ENCODE measurements at places on chromosomes 7 and 10. TPM values are rescaled to one million over a fixed set of nuclear protein-coding genes. Genes with fewer than 3 reads are reported as not detected.

SH2D4B gene
- total RNA-seq: 0.30 TPM

ARMC10 gene
- 17.2 TPM for total RNA-seq

METTL27 gene
- total RNA-seq: not detected

EBF3 gene
- not detected for total RNA-seq

OR2A12 gene
- total RNA-seq: not detected

DNA sequence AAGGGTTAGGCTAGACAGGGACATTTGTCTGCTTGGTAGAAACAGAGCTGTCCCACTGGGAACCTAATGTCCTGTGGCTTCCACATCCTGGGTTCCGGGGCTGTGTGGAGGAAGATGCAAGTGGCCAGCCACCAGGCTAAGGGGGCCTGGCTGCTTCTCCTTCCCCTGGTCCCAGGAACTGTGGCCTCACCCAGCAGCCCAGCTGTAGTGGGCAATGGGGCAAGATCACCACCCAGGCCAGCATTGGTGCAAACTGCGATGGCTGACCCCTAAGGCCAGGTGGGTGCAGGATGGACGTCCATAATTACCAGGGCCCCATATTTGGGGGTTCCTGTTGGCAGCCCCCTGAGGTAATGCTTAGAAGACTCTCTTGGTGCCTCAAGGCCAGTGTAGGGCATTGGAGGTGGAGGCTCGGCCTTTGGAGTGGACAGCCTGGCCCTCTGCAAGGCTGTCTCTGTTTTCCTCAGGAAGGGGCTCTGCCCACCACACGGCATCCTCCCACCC lies 226.7 kb downstream of the TCF7L2 start:
- H3K27ac ChIP-seq: no peak overlapping the region
- H3K4me3 ChIP-seq: no peak overlapping the region
- no peaks in the 10 kb centered on the region for H3K36me3 ChIP-seq
- H3K4me1 ChIP-seq: peaks cover 3% of the 10 kb centered on the region

DNA sequence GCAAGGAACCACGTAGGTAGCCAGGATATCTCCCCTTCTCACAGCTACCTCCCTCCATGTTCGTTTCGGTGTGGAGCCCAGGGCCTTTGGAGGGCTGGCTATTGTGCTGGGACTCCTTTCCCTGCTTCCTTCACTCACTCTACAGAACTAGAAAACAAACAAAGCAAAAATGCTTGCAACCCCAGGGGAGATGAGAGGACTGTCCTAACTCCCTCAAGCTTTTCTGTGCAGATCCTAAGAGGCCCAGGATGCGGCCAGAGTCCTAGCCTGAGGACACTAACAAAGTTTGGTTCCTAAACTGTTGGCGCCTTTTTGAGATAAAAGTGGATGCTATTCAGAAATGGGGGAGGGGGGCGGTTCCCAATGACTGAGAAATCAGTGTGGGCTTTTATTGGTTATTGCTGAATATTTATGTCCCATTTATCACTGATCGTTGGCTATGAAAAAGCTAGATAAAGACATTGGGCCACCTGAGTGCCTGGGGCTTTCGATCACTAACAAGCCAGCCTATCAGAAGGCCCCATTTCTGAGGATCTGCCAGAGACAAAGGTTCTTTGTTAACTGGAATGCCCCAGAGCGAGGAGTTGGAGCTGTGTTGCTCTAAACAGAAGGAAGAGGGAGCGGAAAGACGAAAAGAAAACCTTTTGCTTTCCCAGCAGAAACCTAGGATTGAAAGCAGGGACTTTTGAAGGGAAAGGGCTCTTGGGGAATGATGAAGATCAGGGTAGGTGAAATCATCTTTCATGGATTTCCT lies 95.2 kb upstream of the EGR2 start:
- no peak for DNase-seq
- H3K4me3 ChIP-seq: no peak overlapping the region
- H3K4me1 ChIP-seq: no peaks in the 10 kb centered on the region

GRCh38 chr7:97005183-97006054 lies at the start of gene DLX6:
DLX6 (plus strand) TSS chr7:97005553; CDS start chr7:97005978, 425 bp downstream.
- H3K27ac ChIP-seq: no peak within 1 kb of the TSS
- H3K4me3 ChIP-seq: peak within 1 kb of the TSS; percentile 10
- no peaks in the 10 kb centered on the region for H3K36me3 ChIP-seq

GRCh38 chr7:130263130-130263529 lies 3.5 kb upstream of the CPA2 start:
- no peaks in the 10 kb centered on the region for H3K27me3 ChIP-seq
- H3K36me3 ChIP-seq: no peaks in the 10 kb centered on the region
- H3K4me1 ChIP-seq: no peaks in the 10 kb centered on the region

- H3K36me3 ChIP-seq: no peaks in the 10 kb centered on the region
- no peak overlapping the region for H3K27ac ChIP-seq
- no peak overlapping the region for H3K4me3 ChIP-seq
- peaks cover 11% of the 10 kb centered on the region for H3K4me1 ChIP-seq
- DNase-seq: no peak
These were observed 165.0 kb downstream of the SLIT1 start for GRCh38 chr10:97020452-97021400.

GRCh38 chr10:128026615-128027300 lies 99.5 kb downstream of the MKI67 start:
- no peak for DNase-seq
- H3K27ac ChIP-seq: no peak overlapping the region
- no peak overlapping the region for H3K4me3 ChIP-seq
- no peaks in the 10 kb centered on the region for H3K4me1 ChIP-seq
- no peaks in the 10 kb centered on the region for H3K36me3 ChIP-seq

DNA sequence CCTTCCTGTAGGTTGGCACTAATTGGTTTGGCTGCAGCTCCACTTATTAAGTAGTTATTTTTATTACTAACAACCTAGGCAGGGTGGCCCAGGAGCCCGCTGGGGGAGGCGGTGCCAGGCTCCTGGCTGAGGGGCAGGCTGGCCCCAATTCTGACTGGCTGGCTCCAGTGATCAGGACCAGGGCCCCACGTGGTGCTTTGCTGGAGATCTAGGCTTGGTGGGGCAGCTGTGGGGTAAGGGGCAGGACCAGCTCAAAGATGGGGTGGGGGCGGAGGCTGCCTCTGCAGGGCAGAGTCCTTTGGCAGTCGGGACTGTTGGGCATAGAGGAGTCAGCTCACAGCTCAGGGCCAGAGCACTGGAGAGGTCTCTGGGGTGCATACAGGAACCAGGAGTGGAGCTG lies 2.4 kb downstream of the ASL start:
- H3K27me3 ChIP-seq: no peaks in the 10 kb centered on the region
- H3K36me3 ChIP-seq: peaks cover 5% of the 10 kb centered on the region
- H3K27ac ChIP-seq: no peak overlapping the region
- H3K4me3 ChIP-seq: no peak overlapping the region

- no peak overlapping the region for H3K27ac ChIP-seq
- peaks cover 22% of the 10 kb centered on the region for H3K4me1 ChIP-seq
- no peak for DNase-seq
- no peaks in the 10 kb centered on the region for H3K36me3 ChIP-seq
- peaks cover 41% of the 10 kb centered on the region for H3K27me3 ChIP-seq
These were observed 10.5 kb downstream of the CALY start for GRCh38 chr10:133326223-133326551.

DNA sequence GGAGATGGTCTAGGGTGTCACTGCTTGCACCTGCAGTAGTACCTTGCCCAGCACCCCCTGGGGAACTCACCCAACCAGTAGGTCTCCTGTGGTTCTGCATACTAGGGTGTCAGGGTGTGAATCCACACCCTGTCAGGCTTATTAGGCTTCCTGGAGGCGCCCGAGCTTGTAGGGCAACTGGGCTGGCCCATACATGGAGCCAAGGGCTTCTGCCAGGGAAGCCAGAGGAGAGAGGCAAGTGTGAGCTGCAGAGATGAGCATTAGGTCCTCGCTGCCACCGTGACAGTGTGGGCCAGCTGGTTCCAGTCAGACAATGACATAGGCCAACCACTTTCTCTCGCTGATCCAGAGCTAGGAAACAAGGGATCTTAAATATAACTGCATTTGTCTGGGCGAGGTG lies 11.2 kb downstream of the MXI1 start:
- H3K4me3 ChIP-seq: no peak overlapping the region
- no peak for DNase-seq
- peaks cover 8% of the 10 kb centered on the region for H3K27me3 ChIP-seq
- peaks cover 16% of the 10 kb centered on the region for H3K4me1 ChIP-seq
- H3K27ac ChIP-seq: no peak overlapping the region
- no peaks in the 10 kb centered on the region for H3K36me3 ChIP-seq

GRCh38 chr10:122267849-122268737 lies 3.0 kb upstream of the BTBD16 start:
- no peak overlapping the region for H3K27ac ChIP-seq
- DNase-seq: peak; percentile 35
- H3K27me3 ChIP-seq: no peaks in the 10 kb centered on the region
- no peaks in the 10 kb centered on the region for H3K36me3 ChIP-seq
- no peaks in the 10 kb centered on the region for H3K4me1 ChIP-seq
- H3K4me3 ChIP-seq: no peak overlapping the region

DNA sequence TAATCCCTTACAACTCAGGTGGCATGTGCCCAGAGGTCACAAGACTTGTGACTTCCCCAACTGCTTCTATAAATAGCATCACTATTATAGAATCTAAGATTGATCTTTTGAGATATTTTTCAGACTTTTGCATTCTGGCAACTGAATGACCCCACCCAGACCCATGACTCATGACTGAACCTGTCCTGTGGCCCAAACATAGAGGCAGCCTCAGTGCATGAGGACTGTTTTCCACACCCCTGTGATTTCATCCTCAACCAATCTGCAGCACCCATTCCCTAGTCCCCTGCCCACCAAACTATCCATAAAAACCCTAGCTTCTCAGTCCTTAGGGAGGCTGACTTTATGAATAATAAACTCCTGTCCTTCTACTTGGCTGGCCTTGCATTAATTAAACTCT lies 84.5 kb downstream of the MICU1 start:
- H3K27me3 ChIP-seq: no peaks in the 10 kb centered on the region
- H3K27ac ChIP-seq: no peak overlapping the region
- no peak for DNase-seq
- no peaks in the 10 kb centered on the region for H3K4me1 ChIP-seq
- peaks cover 3% of the 10 kb centered on the region for H3K36me3 ChIP-seq

GRCh38 chr10:117497736-117498135 lies 44.8 kb upstream of the EMX2 start:
- H3K27me3 ChIP-seq: no peaks in the 10 kb centered on the region
- no peaks in the 10 kb centered on the region for H3K4me1 ChIP-seq
- no peak for DNase-seq
- no peak overlapping the region for H3K27ac ChIP-seq
- H3K36me3 ChIP-seq: no peaks in the 10 kb centered on the region

- H3K27me3 ChIP-seq: peaks cover 3% of the 10 kb centered on the region
- no peaks in the 10 kb centered on the region for H3K36me3 ChIP-seq
- H3K4me3 ChIP-seq: peak overlapping the region; percentile 63
- no peak overlapping the region for H3K27ac ChIP-seq
- H3K4me1 ChIP-seq: peaks cover 15% of the 10 kb centered on the region
- no peak for DNase-seq
These were observed 1.4 kb upstream of the CTBP2 start for GRCh38 chr10:125161707-125162119.

DNA sequence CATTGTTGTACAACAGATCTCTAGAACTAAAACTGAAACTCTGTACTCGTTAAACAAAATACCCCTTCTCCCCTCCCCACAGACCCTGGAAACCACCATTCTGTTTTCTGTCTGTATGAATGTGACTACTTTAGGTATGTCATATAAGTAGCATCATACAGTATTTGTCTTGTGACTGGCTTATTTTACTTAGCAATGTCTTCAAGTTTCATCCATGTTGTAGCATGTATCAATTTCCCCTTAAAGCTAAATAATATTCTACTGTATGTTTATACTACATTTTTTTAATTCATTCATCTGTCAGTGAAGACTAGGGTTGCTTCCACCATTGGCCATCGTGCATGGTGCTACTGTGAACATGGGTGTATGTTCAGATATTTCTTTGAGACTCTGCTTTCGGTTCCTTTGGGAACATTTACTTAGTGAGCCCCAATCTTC lies 71.2 kb upstream of the RPA3 start:
- no peak for DNase-seq
- H3K4me1 ChIP-seq: no peaks in the 10 kb centered on the region
- no peaks in the 10 kb centered on the region for H3K27me3 ChIP-seq
- H3K27ac ChIP-seq: no peak overlapping the region
- no peak overlapping the region for H3K4me3 ChIP-seq
- H3K36me3 ChIP-seq: peaks cover 2% of the 10 kb centered on the region

DNA sequence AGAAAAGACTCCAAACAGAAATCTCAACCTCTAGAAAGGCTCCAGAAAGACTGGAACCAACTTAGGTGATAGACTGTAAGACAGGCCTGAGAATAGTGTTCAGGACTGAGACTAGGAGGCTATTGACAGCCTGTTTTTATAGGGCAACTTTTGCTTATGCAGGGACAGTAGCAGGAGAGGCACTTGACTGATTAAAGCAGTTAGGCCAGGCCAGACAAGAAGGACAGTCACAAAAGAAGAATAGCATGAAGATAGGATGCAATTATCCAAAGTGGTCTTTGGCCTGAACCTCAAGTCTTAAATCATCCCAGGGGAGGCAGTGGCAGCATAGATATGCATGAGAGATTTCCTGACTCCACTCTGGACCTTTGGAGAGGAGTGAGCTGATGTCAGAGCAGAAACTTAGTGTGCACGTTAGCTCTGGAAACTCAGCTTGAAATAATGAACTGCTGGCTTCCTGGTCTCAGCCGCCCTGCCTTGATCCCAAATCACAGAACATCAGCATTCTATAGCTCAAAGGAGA lies 290.6 kb downstream of the SORCS3 start:
- H3K4me3 ChIP-seq: no peak overlapping the region
- no peaks in the 10 kb centered on the region for H3K4me1 ChIP-seq
- H3K27ac ChIP-seq: no peak overlapping the region

DNA sequence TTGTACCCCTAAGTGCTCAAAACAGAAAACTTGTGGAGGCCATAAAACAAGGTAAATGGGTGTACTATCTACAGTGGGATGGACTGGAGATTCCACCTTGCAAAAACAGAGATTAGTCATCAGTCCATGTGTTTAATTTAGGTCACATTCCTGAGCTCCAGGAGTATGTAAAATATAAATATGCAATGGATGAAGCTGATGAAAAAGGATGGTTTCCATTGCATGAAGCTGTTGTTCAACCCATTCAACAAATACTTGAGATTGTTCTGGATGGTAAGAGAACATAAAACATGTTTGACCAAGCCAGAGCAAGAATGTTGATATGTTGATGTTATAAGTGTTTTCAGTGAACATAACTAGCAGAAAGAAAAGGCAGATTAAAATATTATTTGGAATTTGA lies 14.6 kb downstream of the ASB15 start:
- no peaks in the 10 kb centered on the region for H3K4me1 ChIP-seq
- no peaks in the 10 kb centered on the region for H3K36me3 ChIP-seq
- H3K4me3 ChIP-seq: no peak overlapping the region
- no peaks in the 10 kb centered on the region for H3K27me3 ChIP-seq
- H3K27ac ChIP-seq: no peak overlapping the region
- no peak for DNase-seq

DNA sequence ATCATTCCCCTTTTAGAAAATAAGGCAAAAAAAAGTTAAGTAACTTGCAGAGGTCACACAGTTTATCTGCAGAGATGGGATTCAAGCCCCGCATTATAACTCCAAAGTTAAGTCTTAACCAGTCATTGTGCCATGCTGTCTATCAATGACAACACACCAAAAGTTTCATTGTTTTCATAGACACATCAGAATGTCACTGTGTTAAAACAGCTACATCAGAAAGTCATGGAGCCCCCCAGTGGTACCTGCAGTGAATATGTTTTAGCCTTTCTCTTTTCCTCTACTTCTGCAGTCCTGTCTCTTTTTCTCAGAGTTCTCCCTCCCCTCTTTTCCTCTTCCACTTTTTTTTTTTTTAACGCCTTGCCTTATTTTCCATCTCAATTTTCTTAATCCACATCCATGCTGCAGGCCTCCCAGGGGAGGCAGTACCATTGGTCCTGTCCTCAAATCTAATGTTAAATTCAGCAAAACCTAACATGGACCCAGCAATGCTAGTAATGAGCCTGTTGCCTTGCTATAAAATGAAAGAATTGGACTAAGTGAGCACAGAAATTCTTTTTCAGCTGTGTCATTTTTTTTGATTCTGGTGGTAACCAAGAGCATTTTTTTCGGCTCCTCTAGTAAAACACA lies 3.8 kb upstream of the NRCAM start:
- no peak for DNase-seq
- H3K36me3 ChIP-seq: no peaks in the 10 kb centered on the region
- no peak overlapping the region for H3K4me3 ChIP-seq
- peaks cover 7% of the 10 kb centered on the region for H3K4me1 ChIP-seq
